GM10248 (cell line): ENCODE measurements at places on chromosomes 16 and 17.
A peak's percentile ranks its signal among the peaks of the same experiment; 100 is the strongest.

DNA sequence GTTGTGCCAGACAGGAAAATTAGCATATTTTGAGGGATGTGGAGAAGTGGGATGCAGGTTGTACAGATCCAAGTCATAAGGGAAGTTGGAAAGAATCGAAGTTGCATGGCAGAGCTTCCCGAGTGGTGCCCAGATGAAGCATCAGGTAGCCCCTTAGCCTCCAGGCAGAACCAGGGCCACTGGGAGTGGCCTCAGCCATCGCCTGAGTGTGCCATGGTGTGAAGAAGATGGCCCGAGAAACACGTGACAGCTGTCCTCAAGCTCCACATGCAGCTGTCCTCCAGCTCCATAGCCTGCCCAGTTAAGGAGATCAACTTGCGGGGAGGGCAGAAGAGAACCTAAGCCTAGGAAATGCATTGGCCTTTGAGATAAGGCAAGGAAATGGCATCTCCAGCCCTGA is 33.5 kb downstream of the TMC6 start:
- no peak for DNase-seq

DNA sequence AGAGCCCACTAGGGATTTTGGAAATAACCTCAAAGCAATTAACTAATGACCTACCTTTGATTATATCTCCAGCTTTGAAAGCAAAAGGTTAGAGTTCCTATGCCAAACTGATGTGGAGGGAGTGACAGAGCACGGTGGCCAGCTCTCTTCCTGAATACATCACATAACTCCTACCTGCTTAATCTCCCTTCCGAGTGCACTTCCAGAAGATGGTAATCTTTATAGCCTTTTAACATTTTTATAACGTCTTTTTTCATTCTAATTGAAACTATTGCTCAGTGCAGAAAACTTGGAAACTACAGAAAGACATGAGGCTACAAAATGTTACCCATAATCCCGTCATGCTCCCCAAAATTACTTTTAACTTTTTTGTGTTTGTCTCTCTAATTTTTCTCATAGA is 110.5 kb upstream of the COX10 start:
- no peak for DNase-seq

DNA sequence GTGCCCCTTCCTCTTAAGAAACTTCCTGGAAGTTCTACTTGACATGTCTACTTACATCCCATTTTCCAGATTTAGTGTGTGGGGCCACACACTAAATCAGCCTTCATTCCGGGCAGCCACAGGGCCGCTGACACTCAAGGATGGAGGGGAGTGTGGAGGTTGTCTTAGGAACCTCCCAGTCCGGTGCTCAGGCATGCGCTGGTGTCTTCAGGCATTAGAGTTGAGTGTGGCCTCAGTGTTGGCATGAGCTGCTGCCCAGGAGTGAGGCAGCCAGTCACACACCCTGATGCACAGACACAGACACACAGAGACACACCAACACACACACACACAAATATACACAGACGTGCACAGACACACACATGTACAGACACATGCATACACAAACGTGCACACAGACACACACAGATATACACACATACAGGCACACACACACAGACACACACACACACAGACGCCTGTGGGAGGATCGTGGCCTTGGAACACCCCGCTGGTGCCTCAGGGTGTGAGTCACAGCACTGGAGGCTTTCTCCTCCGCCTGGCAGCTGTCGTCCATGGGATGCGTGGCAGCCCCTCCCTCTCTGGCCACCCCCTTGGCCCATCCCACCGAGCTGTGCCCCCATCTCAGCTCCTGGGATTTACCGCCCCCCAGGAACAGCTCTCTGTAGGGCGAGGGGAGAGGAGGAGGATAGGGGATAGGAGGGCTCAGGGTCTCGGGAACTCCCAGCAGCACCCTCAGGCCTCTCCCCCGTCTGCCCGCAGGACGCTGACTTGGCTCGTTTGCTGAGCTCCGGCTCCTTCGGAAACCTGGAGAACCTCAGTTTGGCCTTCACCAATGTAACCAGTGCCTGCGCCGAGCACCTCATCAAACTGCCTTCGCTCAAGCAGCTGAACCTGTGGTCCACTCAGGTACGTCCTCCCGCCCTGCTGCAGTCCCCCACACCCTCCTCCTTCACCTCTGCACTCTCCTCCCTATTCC is 75.6 kb upstream of the PLCG2 start:
- no peak for DNase-seq

- no peak for DNase-seq
These were observed 356.3 kb upstream of the SOX9 start for GRCh38 chr17:71764505-71764904.

- no peak for DNase-seq
These were observed 23.7 kb downstream of the NCOR1 start for GRCh38 chr17:16191604-16192003.

- DNase-seq = no peak
These were observed 25.3 kb downstream of the CTRB2 start for GRCh38 chr16:75181630-75182029.

DNA sequence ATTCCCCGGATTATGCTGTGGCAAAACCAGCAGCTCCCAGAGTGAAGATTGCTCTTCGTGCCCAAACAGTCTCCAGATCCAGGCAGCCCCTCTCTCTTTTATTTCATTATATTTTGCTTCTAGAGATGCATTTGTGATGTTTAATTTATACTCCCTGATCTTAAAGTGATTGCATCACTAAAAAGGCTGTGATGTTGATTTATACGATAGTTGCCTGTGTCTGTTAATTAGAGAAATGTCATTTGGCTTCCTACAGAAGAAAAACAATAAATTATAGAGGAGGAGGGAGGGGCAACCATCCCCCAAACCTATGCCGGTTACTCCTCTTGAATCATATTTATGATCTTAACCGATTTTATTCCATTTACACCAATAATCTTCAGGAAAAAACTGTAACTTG is 615.3 kb downstream of the TOX3 start:
- DNase-seq = no peak

GRCh38 chr16:61948414-61948813 is 87.8 kb downstream of the CDH8 start:
- no peak for DNase-seq

GRCh38 chr17:1181753-1182137 is 2.0 kb upstream of the ABR start:
- DNase-seq = no peak

DNA sequence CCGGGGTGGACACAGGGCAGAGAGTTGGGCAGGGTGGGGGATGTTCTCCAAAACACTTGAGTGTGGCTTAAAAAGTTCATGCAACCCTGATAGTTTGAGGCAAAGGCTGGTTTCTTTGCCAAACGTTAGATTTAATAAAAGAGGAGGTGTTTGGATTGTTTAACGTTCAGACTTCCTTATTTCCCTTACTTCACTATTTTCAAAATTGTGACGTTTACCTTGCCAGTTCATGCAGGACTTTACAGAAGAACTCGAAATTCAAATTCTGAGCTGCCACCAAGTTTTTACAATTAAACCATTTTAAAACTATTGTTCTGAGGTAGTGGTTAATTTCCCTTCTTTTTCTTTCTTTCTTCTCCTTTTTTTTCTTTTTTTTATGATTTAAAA is 5.5 kb downstream of the SEC14L1 start:
- no peak for DNase-seq

- peak; percentile 42 for DNase-seq
These were observed 459.3 kb downstream of the HS3ST3B1 start for GRCh38 chr17:14760212-14760611.

DNA sequence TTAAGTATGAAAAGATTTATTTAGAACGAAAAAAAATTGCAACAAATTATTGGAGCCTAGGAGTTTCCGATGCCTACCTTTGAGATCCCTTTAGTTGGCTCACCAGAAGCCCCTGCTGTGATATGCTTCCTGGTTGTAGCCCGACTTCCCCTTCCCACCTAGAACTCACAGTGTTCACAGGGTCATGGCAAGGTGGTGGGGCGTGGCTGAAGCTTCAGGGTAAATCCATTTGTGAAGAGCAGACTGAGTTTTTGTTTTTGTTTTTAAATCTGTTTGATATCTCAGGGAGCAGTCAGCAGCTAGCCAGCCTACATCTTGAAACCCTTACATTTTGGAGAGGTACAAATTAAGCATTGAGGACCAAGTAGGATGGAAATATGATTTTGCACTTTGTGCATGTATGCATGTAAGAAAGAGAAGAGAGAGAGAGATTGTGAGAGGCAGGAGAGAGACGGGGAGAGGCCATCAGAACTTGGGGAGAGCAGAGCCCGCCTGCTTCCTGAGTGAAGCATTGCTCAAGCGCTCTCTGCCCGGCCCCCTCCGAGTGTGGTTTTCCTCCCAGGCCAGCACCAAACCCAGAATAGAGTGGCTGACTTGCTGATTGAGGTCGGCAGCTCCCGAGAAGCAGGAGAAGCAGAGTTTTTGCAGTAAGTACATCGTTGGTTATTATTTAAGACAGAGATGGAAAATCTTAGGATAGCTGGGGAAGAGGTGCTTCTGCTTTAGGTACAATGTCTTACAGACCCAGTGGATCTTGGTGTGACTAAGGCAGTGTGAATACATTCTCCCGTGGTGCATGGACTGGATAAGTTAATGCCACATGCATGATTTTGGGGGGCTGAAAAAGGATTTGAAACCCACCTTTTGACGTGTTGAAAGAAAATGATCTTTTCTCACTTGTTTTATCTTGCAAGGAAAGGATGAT is 64.2 kb downstream of the SPECC1 start:
- DNase-seq = peak; percentile 55

GRCh38 chr16:77956231-77956630 is 66.1 kb upstream of the CLEC3A start:
- no peak for DNase-seq

GRCh38 chr16:59840169-59840568 is 1106.1 kb upstream of the GOT2 start:
- DNase-seq = no peak

DNA sequence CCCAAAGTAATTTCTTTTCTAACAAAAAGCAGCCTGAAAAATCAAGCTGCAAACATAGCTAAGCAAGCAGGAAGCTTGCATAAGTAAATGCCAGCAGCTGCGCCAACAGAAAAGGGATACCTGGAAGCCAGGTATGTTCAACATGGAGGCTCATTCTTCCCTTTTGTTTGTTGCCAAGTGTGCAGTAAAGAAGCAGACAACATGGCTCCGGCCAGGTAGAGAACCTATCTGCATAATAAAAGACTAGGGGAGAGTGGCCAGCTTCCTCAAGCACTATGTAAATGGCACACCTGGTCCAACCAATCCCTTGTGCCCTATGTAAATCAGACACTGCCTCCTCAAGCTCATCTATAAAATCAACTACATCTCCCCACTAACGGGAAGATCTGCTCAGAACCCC is 1407.0 kb downstream of the CDH11 start:
- DNase-seq = no peak

- no peak for DNase-seq
These were observed 3.3 kb downstream of the LUC7L3 start for GRCh38 chr17:50722746-50723145.
